Activated T-cell treated with anti-CD3 and anti-CD28 coated beads, Interleukin-2, amount 50 U/mL, for 48 hours (primary cell): ENCODE measurements at places on chromosomes 7 and 10.

DNA sequence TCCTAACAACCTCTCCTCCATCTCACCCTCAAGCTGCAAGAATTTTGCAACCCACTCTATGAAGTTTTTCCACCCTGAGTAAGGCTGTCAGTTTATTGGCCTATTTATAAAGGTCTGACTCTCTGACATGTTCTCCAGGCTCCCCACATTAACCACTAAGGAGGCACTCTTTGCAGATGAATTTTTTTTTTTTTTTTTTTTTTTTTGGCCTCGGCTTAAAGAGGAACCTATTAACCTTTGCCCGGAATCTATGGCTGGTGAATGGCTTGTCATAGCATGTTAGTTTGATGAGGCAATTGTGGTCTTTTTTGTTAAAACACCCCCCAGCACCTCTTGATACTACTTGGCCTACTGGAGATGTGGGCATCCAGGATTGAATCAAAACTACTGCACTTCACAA is 57.1 kb downstream of the TBXAS1 start:
- DNase-seq: no peak

- no peak for DNase-seq
These were observed 15.1 kb downstream of the LRRC20 start for GRCh38 chr10:70367195-70367796.

DNA sequence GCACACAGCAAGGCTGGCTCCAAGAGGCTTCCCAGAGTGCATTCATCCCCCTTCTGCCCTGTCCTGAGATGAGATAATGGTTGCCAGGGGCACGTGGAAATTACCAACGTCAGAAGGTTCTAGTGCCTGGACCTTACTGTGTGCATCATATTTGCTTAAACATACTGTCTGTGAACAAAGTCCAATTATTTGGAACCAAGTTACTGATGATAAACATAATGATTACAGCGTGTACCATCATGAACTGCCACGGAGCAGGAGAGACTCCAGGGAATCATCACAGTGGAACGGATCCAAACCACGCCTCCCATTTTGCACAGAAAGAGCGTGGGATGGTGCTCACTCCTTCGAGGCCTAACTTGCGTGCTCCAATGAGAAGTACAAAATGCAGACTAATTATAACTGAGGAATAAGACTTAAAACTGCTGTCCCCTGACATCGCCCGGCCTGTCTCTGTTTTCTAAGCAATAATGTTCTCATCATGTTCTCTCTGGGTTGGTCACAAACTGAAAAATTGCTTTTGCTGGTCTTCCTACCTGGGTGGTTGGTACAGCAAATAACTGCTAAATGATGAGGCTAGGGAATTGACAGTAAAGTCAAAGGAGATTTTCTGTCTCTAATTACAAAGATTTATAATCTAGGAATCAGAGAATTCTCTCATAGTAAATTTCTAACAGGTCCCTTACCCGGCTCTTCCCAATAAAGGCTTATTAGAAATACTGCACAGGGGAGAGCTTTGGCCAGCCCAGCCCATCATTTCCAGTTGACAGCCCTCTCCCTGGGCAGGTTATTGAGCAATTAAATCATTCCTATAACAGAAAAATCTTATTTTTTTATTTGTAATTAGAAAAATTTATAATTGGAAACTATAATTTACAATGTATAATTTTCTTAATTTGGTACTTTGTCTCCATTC is 182.2 kb downstream of the CAMK1D start:
- DNase-seq: no peak

DNA sequence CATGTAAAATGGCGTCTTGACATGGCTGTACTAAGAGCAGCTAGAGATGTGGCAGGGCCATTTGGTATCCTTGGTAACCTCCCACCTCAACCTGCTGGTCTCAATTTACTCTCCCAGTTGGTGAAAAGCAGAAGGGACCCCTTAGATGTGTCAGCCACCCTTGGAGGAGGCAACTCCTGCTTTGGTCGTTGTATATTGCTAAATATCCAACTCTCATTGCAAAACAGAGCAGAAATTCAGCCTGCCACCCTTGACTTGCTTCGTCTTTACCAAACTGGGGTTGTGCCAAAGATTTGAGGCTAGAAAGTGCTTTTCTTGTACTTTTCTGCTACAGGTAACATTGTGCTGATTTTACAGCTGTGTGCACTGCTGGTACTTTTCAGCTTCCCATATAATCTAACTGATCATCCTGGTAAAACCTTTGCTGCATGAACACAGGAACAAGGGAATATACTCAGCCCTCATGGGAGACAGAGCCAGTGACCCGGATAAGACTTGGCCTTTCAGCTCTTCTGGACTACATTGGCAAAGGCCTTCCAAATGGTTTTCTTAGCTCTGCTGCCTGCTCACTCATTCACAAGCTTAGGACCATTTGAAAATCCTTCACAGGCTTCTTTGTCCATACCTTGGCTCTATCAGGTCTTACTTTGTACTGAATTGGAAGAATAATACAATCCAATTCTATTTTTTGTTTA is 2.2 kb upstream of the VSTM4 start:
- no peak for DNase-seq

GRCh38 chr7:552868-553635 is 33.4 kb upstream of the PDGFA start:
- DNase-seq: no peak
